Foreskin keratinocyte (primary cell): ENCODE measurements at places on chromosomes 3 and 15. TPM values are rescaled to one million over a fixed set of nuclear protein-coding genes. Genes with fewer than 3 reads are reported as not detected.

SH2D7 gene
- polyA plus RNA-seq = not detected in 2 replicates

NR2E3 gene
- polyA plus RNA-seq = 0.08 and 0.12 TPM in 2 replicates

KBTBD13 gene
- not detected in 2 replicates for polyA plus RNA-seq

CHL1 gene
- not detected in 2 replicates for polyA plus RNA-seq

PPP1R14D gene
- not detected in 2 replicates for polyA plus RNA-seq

C15orf62 gene
- 0.08 and 0.15 TPM in 2 replicates for polyA plus RNA-seq

CTXN2 gene
- polyA plus RNA-seq = not detected in 2 replicates

GRM2 gene
- polyA plus RNA-seq = 0.04 TPM in 2 replicates

DNA sequence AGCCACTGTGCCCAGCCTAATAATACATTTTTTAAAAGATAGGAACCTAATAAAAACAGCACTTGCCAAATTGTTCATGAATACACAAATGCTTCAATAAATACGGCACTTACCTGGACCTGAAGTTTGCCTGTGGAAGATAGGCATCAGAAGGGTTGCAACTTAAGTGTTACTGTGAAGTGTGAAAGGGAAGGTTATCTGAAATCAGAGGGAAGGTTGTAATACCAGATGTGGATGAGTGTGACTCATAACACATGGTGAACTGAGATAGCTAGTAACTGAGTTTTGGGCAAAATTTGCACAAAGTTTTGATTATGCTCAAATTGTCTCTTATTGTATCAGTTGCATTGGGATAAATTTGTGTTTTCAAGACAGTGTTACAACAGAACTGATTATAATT lies 68.0 kb downstream of the ATP11B start:
- peak; percentile 4 for DNase-seq

GRCh38 chr3:17806876-17807275 lies 64.4 kb upstream of the TBC1D5 start:
- no peak for DNase-seq

- no peak for DNase-seq
These were observed 23.9 kb downstream of the EIF4E3 start for GRCh38 chr3:71701251-71701762.

DNA sequence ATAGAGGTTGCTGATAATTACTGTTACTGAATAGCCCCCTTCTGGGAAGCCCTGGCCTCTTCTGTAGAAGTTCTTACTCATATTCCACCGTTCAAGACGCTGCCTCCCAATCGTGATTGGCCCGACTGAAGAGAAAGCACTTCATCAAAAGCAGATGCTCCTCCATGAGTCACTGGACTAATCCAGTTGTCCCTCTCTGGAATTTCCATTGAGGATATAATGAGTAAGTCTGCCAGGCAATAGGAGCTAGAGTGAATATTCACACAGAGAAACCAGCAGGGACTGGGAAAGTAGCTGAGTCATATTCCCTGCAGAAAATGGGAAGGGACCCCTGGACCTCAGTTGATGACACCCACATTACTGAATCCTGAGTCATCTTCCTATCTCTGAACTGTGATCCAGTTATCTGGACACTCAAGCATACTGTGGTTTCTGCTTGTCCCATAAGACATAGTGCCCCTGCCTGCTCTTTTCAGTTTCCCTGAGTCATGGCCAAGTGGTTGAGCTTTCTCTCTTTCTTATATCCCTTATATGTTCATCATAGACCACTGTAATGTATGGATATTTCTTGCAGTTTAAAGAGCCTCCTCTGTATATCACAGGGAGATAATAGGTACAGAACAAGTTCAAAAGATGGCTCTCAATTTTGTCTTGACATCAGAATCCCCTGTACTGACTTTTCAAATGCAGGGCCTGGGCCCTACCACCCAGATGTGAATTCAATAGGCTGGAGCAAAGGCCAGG lies 151.2 kb upstream of the CDIN1 start:
- DNase-seq = peak; percentile 99

DNA sequence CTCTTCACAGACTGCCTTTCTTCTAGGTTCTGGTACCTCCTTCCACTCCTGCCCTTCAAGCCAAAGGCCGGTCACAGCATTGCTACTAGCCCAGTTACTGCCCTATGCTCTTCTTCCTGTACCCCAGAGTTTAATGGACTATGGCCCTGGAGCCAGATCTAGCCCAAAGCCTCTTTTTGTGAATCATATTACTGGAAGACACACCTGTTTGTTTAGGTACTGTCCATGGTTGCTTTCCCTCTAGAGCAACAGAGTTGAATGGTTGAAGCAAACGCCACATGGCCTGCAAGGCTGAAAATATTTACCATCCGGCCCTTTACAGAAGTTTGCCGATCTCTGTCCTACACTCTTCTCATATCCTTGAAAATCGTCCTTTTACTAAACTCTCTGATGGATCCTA lies 47.0 kb downstream of the PDZRN3 start:
- DNase-seq = no peak

GRCh38 chr15:73722425-73722824 lies 30.7 kb downstream of the INSYN1 start:
- DNase-seq = no peak

GRCh38 chr3:129616713-129617112 lies 10.2 kb upstream of the PLXND1 start:
- DNase-seq = no peak
